ENCODE measurements at places on chromosomes 5 and 9. TPM values are rescaled to one million over a fixed set of nuclear protein-coding genes. Genes with fewer than 3 reads are reported as not detected.

- DNase-seq, result no peak
These were observed at the start of gene ADAMTS13 for GRCh38 chr9:133421615-133422542. TSS of gene ADAMTS13 (plus strand) at chr9:133422367. CDS start at chr9:133422444, 77 bp downstream.

DNA sequence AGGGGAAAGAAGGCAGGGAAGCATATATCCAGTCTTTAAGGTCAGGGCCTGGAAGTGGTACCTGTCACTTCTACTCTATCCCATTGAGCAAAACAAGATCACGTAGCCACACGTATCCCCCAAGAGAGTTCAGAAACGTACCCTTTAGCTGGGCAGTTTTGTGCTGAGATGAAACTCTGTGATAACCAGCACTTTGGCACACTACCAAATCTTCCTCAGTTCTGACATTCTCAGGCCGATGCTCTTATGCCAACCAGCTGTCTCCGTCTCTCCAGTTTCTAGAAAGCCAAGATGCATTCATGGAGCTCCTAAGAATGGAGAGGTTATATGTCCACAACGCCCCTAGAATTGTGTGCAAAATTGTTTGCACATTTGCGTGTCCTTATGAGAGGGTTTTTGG, 176.6 kb upstream of the MSX2 start:
- DNase-seq, result no peak

GRCh38 chr5:138632900-138633489, 57.8 kb upstream of the HSPA9 start:
- peak; percentile 75 for DNase-seq

DNA sequence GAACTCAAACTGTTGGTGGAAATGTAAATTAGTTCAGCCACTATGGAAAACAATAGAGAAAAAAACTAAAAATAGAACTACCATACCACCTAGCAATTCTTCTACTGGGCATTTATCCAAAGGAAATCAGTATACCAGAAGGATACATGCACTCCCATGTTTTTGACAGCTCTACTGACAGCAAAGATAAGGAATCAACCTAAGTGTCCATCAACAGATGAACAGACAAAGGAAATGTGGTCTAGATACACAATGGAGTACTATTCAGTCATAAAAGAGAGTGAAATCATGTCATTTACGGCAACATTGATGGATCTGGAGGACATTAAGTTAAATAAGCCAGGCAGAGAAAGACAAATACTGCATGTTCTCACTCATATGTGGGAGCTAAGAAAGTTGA, 21.8 kb upstream of the C9orf40 start:
- DNase-seq, result no peak

GRCh38 chr9:92652461-92652860, 17.5 kb downstream of the IPPK start:
- no peak for DNase-seq

DNA sequence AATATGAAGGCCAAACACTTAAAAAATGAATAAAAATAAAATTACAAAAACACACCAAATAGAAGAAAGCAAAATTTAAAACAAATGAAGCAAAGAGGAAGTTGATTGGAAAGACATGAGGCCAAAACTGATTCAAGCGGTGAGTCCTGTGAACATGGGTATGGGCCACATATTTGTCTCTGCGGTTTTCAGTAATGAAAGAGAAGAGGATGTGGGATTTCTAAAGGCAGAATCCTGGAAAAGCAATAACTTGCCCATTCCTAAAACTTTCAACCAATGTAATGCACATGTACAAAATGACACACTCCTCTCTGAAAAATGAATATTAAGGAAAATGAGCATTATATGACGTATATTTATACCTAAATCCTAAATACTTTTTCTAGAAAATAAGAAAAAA, 263.7 kb downstream of the SEMA5A start:
- no peak for DNase-seq

- no peak for DNase-seq
These were observed 173.8 kb downstream of the PCSK1 start for GRCh38 chr5:96259151-96259772.

DNA sequence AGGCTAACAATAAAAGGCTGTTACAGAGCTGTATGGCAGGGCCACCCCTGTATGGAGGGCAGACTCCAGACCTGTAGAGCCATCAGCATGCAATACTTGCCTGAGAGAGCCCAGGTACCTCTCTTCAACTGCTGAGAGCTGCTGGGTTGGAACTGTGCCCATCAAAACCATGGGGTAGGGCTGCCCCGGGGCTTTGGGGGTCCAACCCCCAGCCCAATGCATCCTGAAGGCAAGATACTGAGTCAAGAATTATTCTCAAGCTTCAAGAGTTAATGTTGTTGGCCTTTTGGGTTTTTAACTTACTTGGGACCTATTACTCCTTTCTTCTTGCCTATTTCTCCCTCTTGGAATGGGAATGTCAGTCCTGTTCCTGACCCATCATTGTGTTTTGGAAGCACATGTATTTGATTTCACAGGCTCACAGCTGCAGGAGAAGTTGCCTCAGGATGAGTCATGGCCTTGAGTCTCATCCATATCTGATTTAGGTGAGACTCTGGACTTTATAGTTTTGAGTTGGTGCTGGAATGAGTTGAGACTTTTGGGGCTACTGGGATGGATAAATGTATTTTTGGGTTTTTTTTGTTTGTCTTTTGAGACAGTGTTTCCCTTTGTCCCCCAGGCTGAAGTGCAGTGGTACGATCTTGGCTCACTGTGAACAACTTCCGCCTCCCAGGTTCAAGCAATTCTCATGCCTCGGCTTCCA, 21.0 kb upstream of the CDK7 start:
- no peak for DNase-seq

Gene PCDHB4
- polyA plus RNA-seq, result 1.9 TPM

Gene SMIM3
- polyA plus RNA-seq, result 21.6 TPM

Gene UQCRQ
- polyA plus RNA-seq, result 173 TPM

Gene IFNB1
- not detected for polyA plus RNA-seq

Gene KCNT1
- 0.08 TPM for polyA plus RNA-seq

Measured in left kidney (tissue), 8 donors.